NCI-H2081 treated with DMSO at 0.1 percent for 48 hours (cell line): ENCODE measurements at places on chromosomes 7 and 10.

- DNase-seq: no peak
These were observed 55.4 kb upstream of the FAM3C start for GRCh38 chr7:121451367-121452094.

GRCh38 chr10:8656261-8656660 lies 601.8 kb downstream of the GATA3 start:
- no peak for DNase-seq

DNA sequence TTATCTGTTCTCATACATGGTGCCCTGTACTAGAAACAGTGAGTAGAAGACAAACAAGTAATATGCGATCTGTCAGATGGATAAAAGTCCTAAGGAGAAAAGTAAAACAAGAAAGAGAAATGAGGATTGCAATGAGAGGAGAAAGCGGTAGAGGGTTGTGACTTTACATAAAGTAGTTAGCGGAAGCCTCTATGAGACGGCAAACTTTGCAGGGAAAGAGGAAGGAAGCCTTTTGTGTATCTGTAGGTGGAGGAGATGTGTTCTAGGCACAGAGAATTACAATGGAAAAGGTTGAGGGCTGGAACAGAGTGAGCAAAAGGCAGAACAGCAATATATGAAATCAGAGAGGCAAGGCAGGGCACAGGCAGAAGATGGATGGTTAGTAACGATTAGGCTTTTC lies 150.4 kb upstream of the SEMA3E start:
- no peak for DNase-seq

- no peak for DNase-seq
These were observed 43.0 kb downstream of the CH25H start for GRCh38 chr10:89164080-89164479.

- DNase-seq: no peak
These were observed 7.8 kb downstream of the ITPRIP start for GRCh38 chr10:104330168-104331110.

GRCh38 chr10:43199088-43199683 lies 60.9 kb downstream of the CSGALNACT2 start:
- no peak for DNase-seq

DNA sequence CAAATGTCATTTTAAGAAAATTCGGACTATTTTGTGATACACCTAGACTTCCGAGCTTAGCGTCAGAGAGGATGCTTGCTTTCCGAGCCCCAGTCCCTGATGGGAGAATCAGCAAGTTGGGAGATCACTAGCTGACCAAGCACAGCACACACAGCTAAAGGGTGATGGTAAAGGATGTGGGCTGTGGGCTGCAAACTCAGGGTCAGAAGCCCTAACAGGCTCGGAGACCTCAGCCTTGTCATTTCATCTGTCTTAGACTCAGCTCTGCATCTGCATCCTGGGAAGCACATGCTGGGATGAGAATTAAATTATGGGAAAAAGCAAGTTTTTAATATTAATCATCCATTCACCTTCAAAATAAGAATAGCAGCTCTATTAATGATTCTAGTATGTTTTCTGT lies 3.3 kb downstream of the CUBN start:
- no peak for DNase-seq

DNA sequence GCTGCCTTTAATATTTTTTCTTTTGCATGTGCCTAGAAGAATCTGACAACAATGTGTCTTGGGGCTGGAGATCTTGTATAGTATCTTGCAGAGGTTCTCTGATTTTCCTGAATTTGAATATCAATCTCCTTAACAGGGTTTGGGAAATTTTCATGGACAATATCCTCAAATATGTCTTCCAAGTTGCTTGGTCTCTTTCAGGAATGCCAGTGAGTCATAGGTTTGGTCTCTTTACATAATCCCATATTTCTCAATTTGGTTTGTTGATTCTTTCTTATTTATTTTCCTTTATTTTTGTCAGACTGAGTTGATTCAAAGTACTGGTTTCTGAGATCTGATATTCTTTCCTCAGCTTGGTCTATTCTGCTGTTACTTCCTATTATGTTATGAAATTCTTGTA lies 208.7 kb upstream of the GLI3 start:
- DNase-seq: no peak
